ENCODE measurements at places on chromosomes 1 and 21.

GRCh38 chr1:117166076-117166475 lies 44.5 kb upstream of the TRIM45 start:
- DNase-seq = no peak

DNA sequence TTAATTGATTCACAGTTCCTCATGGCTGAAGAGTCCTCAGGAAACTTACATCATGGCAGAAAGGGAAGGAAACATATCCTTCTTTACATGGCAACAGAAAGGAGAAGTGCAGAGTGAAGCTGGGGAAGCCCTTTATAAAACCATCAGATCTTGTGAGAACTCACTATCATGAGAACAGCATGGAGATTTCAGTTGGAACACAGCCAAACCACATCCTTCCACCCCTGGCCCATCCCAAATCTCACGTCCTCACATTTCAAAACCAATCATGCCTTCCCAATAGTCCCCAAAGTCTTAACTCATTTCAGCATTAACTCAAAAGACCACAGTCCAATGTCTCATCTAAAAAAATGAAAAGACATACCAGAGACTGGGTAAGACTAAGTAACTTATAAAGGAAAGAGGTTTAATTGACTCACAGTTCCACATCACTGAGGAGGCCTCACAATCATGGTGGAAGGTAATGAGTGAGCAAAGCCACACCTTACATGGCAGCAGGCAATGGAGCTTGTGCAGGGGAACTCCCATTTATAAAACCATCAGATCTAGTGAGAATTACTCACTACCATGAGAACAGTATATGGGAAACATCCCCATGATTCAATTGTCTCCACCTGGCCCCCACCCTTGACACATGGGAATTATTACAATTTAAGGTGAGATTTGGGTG lies 105.2 kb downstream of the MRPL39 start:
- DNase-seq = peak; percentile 9

GRCh38 chr1:202638019-202638700 lies 72.1 kb downstream of the SYT2 start:
- no peak for DNase-seq

- no peak for DNase-seq
Observed at GRCh38 chr1:185593271-185593670, 140.9 kb upstream of the HMCN1 start.

- no peak for DNase-seq
Observed at GRCh38 chr1:11602424-11602823, 51.8 kb downstream of the FBXO2 start.
